ENCODE measurements at places on chromosomes 12 and 14. TPM values are rescaled to one million over a fixed set of nuclear protein-coding genes. Genes with fewer than 3 reads are reported as not detected.
A peak's percentile ranks its signal among the peaks of the same experiment; 100 is the strongest.

Gene SETD1B
- total RNA-seq = 3.0 TPM

Gene TAS2R50
- total RNA-seq = 0.47 TPM

Gene PRR4
- total RNA-seq = 1.5 TPM

Gene ENO2
- 12.1 TPM for total RNA-seq

Gene DNAI7
- 0.42 TPM for total RNA-seq

Gene RPS6KA5
- 5.1 TPM for total RNA-seq

Gene FSCB
- total RNA-seq = not detected

Gene PWP1
- total RNA-seq = 43.3 TPM

Gene FKBP4
- 50.5 TPM for total RNA-seq

Gene LRIG3
- total RNA-seq = 24.8 TPM

Gene ASCL1
- 17.8 TPM for total RNA-seq

Gene PRR13
- total RNA-seq = 65.8 TPM

Gene SIX6
- total RNA-seq = under 0.01 TPM

Gene PLA2G1B
- 0.09 TPM for total RNA-seq

Gene CCDC197
- not detected for total RNA-seq

Gene APOF
- total RNA-seq = not detected

Gene NEUROD4
- total RNA-seq = 0.09 TPM

Gene WSCD2
- 0.33 TPM for total RNA-seq

Gene ASIC1
- 1.3 TPM for total RNA-seq

- no peak for DNase-seq
Observed at GRCh38 chr14:89848165-89848564, 106.4 kb downstream of the EFCAB11 start.

DNA sequence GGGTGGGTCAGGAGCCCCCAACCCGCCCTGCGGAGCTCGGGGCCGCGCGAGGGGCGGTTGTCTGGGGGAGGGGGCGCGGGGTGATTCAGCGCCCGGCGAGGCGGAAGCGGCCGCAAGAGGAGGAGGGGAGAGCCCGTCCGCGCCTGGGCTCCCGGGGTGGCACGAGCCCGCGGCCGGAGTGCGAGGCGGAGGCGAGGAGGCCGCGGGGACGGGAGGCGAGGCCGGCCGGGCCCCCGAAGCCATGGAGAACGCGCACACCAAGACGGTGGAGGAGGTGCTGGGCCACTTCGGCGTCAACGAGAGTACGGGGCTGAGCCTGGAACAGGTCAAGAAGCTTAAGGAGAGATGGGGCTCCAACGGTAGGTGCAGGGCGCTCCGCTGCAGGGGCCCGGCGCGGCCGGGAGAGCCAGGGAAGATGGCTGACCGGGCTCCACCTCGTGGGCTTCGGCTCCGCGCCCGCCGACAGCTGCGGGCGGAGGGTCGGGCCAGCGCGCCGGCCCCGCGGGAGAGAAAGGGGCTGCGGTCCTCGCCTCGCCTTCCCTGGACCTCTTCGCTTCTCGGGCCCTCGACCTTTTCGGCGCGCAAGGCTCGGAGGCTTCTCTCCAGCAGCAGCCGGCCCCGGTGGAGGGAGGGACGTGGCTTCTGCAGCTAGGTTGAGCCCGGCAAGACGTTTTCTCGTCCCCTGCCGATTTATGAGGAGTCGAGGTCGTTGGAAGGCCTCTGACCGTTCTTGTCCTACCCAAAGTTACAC is 677 bp downstream of the ATP2A2 start:
- no peak for DNase-seq

GRCh38 chr12:60874091-60874490 is 1278.3 kb downstream of the SLC16A7 start:
- DNase-seq = no peak

- peak; percentile 28 for DNase-seq
Observed at GRCh38 chr14:77965919-77966435, 166.1 kb downstream of the ADCK1 start.

DNA sequence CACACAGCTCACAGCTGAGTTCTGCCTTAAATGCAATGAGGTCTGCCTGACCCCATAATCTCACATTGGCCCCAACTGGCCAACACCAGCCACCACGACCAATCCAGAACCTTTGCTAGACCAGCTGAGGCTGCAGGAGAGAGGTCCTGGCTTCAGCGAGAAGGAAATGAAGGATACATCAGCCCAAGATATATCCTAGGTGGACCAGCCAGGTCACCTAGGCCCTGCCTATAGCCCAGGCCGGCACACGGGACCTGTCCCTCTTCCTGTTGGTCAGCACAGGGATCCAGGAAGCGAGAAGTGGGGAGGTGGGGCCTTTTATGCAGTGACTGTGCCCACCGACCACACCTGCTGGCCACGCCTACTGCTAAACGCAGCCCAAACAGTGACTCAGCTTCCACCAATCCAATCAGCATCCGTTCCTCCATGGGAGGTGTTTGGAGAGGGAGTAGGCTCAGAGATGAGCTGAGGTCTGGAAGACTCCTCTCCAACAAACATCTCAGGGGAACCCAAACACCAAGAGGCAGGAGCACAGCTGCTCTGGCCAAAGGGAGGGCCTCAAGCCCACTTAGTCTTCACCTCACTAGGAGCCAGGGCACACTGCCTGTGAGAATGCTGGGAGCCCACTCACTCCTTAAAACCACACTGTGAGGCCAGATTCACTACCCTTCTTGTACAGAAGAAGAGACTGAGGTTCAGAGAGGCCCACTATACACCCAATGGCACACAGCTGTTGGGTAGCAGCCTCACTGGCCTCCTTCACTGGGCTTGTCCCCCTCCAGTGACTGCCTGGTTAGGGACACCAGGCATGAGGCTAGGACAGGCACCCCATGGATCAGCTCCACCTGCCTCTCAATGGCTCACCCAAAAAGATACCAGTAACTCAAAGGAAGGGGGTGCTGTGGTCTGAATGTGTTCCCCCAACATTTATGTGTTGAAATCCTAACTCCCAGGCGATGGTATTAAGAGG is 51.3 kb upstream of the PPP2R5C start:
- no peak for DNase-seq

DNA sequence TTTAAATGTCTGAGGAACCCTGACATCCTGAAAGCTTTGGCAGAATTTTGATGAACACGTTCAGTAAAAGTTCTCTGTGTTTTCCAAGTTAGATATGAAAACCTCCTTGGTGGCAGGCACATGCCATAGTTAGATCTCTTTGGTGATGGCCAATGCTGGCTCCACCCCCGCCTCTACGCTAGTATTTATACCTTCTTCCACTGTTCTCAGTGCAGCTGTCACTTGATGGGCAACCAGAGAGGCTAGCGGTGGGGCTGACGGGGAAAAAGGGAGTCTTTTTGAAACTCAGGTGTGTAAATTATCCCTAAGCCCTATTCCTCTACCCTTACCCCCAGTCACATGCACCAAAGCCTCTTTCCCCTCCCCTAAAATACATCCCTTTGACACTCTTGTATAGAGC is 32.1 kb downstream of the PPP1R36 start:
- no peak for DNase-seq

GRCh38 chr12:32161058-32161457 is 54.4 kb downstream of the BICD1 start:
- no peak for DNase-seq

- DNase-seq = no peak
Observed at GRCh38 chr14:77011245-77011644, 17.3 kb downstream of the IRF2BPL start.

GRCh38 chr14:97056086-97056485 is 258.9 kb downstream of the VRK1 start:
- peak; percentile 6 for DNase-seq

GRCh38 chr14:45838597-45838996 is 585.6 kb upstream of the MIS18BP1 start:
- DNase-seq = no peak

DNA sequence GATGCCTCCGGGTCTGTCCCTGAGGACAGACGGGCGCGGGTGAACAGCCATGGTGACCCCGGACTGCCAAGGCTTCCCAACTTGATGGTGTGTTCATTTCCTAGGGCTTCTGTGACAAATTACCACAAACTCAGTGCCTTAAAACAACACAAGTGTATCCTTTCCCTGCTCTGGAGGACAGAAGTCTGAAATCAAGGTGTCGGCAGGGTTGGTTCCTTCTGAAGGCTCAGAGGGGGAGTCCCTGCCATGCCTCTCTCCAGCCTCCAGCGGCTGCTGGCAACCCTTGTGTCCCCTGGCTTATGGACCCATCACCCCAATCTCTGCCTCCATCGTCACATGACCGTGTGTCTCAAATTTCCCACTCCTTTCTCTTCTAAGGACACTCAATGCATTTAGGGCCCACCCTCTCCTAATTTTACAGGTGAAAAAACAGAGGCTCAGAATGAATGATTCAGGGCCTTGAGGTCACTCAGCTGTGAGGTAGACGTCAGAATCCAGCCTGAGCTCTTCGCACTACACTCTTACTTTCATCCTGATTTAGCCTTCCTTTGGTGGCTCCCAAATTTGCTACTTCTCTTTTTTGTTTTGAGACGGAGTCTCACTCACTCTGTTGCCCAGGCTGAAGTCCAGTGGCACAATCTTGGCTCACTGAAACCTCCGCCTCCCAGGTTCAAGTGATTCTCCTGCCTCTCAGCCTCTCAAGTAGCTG is 45.4 kb downstream of the VCPKMT start:
- DNase-seq = no peak

- DNase-seq = no peak
Observed at GRCh38 chr12:16716928-16717327, 111.0 kb upstream of the LMO3 start.

GRCh38 chr12:113439606-113440030 is 17.4 kb downstream of the SDSL start:
- no peak for DNase-seq

GRCh38 chr12:110694330-110694901 is 5.5 kb upstream of the HVCN1 start:
- no peak for DNase-seq

GRCh38 chr12:24414480-24414879 is 465.0 kb upstream of the SOX5 start:
- no peak for DNase-seq

- DNase-seq = no peak
Observed at GRCh38 chr12:29714966-29715365, 68.8 kb downstream of the TMTC1 start.

GRCh38 chr14:96502621-96503305 is 581 bp downstream of the PAPOLA start:
- no peak for DNase-seq

DNA sequence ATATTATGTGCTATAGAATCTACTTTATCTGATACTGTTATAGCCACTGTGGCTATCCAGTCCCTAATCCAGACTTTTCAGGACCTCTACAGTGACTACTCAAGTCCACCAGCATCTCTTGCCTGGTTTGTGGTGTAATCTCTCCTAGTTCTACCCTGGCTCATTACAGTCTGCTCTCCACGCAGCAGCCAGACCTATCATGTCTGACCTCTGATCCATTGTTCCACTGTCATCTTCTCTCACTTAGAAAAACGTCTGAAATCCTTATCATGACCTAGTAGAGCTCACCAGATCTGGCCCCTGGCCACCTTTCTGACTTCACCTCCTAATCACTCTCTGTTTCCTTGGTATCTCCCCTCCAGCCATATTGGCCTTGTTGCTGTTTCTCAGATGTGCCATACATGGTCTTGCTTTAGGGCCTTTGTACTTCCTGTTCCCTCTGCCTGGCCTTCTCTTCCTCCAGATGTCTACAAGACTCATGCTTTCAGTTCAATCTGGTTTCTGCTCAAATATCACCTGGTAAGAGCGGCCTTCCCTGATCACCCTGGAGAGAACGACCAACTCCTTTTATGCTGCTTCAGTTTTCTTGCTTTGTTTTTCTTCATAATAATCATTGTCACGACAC is 475.5 kb downstream of the AACS start:
- DNase-seq = no peak

DNA sequence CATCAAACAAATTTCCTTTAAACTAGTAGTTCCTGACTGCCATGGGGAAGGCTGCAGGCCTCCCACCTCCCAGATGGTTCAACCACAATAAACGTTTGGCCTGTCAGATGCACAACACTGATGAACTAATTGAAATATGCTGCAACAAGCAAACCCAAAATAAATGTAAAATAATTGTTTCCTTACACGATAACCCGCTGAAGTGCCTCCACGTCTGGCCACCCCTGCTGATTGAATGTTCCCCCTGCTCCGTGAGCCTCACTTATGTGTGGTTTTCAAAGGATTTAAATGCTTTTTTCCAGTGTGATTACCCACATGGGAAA is 8.4 kb downstream of the PITPNM2 start:
- DNase-seq = no peak

- DNase-seq = peak; percentile 6
Observed at GRCh38 chr12:2944401-2945047, 14.7 kb upstream of the TEAD4 start.

DNA sequence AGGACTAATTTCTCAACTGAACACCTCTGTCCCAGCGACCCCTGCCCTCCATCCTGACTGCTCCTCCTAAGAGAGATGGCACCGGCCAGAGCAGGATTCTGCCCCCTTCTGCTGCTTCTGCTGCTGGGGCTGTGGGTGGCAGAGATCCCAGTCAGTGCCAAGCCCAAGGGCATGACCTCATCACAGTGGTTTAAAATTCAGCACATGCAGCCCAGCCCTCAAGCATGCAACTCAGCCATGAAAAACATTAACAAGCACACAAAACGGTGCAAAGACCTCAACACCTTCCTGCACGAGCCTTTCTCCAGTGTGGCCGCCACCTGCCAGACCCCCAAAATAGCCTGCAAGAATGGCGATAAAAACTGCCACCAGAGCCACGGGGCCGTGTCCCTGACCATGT is 756 bp downstream of the RNASE7 start:
- DNase-seq = no peak

DNA sequence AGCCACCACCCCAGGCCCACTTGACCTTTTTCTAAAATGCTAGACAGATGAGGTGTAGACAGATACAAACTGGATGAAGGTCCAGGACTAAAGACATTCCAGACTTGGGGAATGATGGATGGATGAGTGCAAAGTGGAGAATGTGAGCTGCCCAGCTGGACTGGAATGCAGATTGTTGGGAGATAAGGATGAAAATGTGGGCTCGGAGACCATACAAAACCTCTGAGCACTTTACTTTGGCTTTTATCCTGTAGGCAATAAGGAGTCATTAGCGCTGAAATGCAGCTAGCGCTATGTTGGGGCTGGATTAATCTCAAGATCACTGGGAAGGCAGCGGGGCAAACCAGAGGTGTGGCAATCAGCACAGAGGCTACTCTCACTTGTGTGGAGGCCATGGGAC is 64.7 kb upstream of the GNPNAT1 start:
- DNase-seq = no peak

DNA sequence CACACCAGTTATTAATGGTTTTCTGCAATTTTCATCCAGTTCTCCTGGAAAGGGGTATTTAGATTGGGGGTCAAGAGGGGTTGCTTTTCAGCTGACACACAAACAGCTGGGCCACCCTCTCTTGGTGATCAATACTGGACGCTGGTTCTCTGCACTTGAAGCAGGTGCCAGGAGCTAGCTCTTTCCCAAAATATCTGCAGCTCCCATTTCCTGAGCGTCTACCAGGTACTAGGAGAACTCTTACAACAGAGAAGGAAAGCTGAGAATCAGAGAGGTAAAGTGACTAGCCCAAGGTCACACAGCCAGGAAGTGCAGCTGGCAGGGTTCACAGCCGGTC is 1.2 kb downstream of the TESC start:
- DNase-seq = no peak

- no peak for DNase-seq
Observed at GRCh38 chr12:90015228-90015627, 306.6 kb upstream of the ATP2B1 start.

Data from thymus (tissue), 14 donors.